ENCODE measurements at places on chromosomes 4 and X.
A peak's percentile ranks its signal among the peaks of the same experiment; 100 is the strongest.

DNA sequence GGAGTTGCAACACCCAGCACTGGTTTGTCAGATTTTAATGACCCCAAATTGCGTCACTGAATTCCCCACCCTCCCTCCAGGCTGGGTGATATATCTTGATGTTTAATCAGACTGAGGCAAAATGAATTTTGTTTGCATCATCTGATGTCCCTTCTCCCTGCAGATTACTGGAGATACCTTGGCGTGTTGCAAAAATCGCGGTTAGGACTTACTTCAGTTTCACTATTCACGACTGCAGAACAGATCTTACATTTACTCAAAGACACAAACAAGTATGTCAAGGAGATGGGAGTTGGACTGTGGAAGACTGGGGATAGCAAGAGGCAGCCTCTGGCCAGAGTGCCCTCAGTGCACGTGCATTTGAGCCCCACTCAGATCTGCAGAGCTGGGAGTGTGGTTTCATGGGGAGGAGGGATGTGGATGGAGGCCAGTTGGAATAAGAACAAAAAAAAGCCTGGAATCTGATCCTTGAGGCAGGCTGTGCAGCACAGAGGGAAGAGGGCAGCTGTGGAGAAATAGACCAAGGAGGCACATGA lies 92.2 kb upstream of the MTM1 start:
- DNase-seq = no peak
- no peaks in the 10 kb centered on the region for H3K36me3 ChIP-seq
- no peak overlapping the region for H3K27ac ChIP-seq
- H3K27me3 ChIP-seq = peaks cover 21% of the 10 kb centered on the region

DNA sequence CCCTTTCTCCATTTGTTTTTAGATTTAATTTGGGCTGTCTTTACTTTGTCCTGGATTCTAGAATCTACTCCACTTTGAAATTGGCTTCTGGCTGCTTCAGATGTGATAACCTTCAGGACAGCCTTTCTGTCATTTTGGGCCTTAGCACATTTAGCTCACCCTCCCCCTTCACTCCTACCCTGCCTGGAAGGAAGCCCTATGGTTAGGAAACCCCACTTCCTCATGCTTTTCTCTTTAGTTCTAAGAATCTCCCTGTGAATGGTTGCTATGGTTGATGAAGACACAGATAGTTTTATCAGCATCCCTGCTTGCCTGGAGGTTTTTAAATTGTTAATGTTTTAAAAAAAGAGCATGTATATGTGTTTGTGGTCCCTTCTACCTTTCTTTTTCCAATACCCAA lies 100.7 kb upstream of the PTPN13 start:
- H3K36me3 ChIP-seq = no peaks in the 10 kb centered on the region
- no peaks in the 10 kb centered on the region for H3K27me3 ChIP-seq
- DNase-seq = no peak

DNA sequence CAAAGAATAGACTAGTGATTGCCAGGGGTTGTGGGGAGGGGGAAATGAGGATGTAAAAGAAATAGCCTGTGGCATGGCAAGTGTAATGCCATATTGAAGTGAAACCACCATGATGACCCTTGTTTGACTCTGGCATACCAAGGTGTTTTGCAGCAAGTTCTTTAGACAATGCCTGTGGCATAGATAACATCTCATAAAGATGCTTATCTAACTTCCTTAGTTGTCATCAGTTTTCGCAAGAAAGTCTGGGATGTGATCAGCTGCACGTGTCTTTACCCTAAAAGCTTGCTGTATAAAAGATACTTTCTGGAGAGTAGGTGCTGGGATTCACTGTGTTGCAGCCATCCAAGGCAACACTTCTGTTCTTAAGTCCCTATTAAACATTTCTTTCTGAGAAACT lies 176.1 kb upstream of the MAGEB16 start:
- H3K27ac ChIP-seq = no peak overlapping the region
- no peak overlapping the region for H3K4me3 ChIP-seq
- no peaks in the 10 kb centered on the region for H3K4me1 ChIP-seq
- H3K36me3 ChIP-seq = no peaks in the 10 kb centered on the region
- no peak for DNase-seq
- no peaks in the 10 kb centered on the region for H3K27me3 ChIP-seq

DNA sequence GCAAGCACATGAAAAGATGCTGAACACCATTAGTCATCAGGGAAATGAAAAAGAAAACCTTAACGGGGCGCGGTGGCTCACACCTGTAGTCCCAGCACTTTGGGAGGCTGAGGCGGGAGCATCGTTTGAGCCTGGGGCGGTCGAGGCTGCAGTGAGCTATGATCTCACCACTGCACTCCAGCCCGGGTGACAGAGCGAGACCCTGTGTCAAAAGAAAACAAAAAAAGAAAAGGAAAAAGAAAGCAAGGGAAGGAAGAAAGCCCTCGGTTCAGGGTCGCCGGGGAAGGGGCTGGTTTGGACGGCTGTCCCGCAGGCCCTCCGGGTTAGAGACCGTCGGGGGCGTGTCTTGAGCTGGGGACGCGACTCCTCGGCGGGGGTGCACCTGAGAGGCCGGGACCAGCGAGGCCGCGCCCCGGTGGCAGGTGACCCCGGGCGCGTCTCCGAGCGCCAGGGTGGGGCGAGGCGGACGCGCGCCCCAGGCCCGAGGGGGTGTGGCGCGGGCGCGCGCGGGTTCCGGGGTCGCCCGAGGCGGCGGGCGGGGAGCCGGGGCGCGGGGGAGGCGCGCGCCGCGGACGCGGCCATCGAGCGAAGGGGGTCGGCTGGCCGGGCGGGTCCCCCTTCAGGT lies 478 bp upstream of the PLXNA3 start:
- peaks cover 6% of the 10 kb centered on the region for H3K27me3 ChIP-seq
- H3K36me3 ChIP-seq = no peaks in the 10 kb centered on the region
- H3K4me3 ChIP-seq = peak overlapping the region; percentile 55
- peak overlapping the region; percentile 90 for H3K27ac ChIP-seq
- no peaks in the 10 kb centered on the region for H3K4me1 ChIP-seq
- DNase-seq = no peak

DNA sequence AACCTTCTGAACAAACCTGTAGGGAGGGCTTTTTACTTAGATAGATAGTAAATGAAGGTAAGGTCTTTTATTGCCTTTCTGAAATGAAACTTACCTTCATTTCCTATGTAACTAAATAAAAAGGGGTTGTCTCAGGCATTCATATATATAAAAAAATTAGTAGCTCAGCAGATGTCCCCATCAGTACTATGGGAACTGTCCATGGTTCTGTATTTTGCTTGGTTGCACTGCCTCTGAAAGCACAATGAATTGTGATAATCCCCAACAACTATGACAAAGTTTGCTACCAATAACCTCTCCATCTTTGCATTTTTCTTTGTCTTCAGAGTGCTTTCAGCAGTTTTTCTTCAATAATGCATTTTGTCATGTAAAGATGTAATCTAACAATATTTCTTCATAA lies 222.4 kb downstream of the SLIT2 start:
- H3K27me3 ChIP-seq = no peaks in the 10 kb centered on the region
- no peak for DNase-seq
- no peaks in the 10 kb centered on the region for H3K36me3 ChIP-seq
- H3K27ac ChIP-seq = no peak overlapping the region
- H3K4me3 ChIP-seq = no peak overlapping the region

DNA sequence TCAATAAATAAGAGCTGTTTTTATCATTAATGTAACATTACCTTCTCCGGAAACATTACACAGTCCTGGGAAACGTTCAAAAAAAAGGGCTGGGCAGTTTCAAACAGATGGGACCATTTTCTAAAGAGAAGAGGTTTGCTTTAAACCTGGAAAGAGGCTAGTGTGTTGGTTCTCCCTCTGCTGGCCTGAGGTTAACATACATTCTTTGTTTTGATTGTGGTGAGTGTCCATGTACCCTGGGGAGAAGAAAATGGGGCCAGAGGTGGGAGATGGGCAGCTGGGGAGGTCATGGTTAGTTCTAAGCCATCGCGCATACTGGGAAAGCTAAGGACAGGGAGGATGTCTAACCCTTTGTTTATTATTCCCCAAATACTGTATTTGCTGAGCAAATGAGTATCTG lies 194.7 kb downstream of the CPEB2 start:
- H3K27ac ChIP-seq = no peak overlapping the region
- no peaks in the 10 kb centered on the region for H3K36me3 ChIP-seq
- H3K4me1 ChIP-seq = no peaks in the 10 kb centered on the region
- no peak for DNase-seq
- H3K27me3 ChIP-seq = no peaks in the 10 kb centered on the region
- H3K4me3 ChIP-seq = no peak overlapping the region

GRCh38 chr4:950136-951020 lies 18.1 kb downstream of the TMEM175 start:
- no peaks in the 10 kb centered on the region for H3K36me3 ChIP-seq
- no peaks in the 10 kb centered on the region for H3K27me3 ChIP-seq
- H3K27ac ChIP-seq = no peak overlapping the region
- no peaks in the 10 kb centered on the region for H3K4me1 ChIP-seq
- H3K4me3 ChIP-seq = no peak overlapping the region

All from breast epithelium (tissue), 4 donors.